ENCODE measurements at places on chromosomes 1 and 21. TPM values are rescaled to one million over a fixed set of nuclear protein-coding genes. Genes with fewer than 3 reads are reported as not detected.

The OR6K6 gene
- not detected for total RNA-seq

The LCE2A gene
- not detected for total RNA-seq

GRCh38 chr1:212587016-212587887 lies 21.3 kb upstream of the ATF3 start:
- no peak for DNase-seq
- H3K27me3 ChIP-seq, result peaks cover 38% of the 10 kb centered on the region
- H3K27ac ChIP-seq, result no peak overlapping the region
- H3K36me3 ChIP-seq, result no peaks in the 10 kb centered on the region
- H3K4me1 ChIP-seq, result no peaks in the 10 kb centered on the region

- H3K27me3 ChIP-seq, result no peaks in the 10 kb centered on the region
- no peaks in the 10 kb centered on the region for H3K36me3 ChIP-seq
- no peak overlapping the region for H3K27ac ChIP-seq
- H3K4me1 ChIP-seq, result no peaks in the 10 kb centered on the region
- H3K4me3 ChIP-seq, result no peak overlapping the region
- DNase-seq, result no peak
Observed at GRCh38 chr1:54588377-54588776, 34.9 kb downstream of the FAM151A start.

DNA sequence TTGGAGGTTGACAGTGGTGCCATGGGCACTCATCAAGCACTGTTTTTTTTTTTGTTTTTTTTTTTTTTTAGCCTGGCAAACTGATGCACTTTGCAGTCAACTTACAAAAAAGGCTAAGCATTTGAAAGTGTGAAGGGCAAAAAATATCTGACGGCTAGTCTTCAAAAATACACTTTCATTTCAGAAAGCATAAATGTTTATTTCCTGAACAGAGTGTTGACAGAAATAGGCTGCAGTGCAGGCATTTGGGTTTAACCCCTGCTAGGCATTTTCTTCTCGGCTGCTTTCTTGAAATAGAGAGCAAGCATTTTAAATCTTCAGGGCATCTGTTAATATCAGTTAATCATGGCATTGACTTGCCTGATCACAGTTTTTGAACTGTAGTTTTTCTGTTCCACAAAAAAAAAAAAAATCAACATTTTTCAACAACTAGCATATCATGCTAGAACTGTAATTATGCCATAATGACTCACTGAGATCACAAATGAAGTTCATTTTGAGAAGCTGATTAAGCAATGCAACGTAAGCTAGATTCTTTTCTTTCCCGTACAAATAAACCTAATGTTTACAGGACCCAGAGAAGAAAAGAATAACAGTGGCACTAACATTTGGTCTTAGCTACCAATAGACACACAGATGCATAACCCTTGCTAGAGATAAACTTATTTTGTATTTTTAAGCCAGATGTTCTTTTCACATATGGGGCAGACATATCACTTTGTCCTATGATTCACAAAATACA lies 100.4 kb upstream of the USH2A start:
- no peak overlapping the region for H3K4me3 ChIP-seq
- no peak for DNase-seq
- H3K27ac ChIP-seq, result no peak overlapping the region
- H3K4me1 ChIP-seq, result no peaks in the 10 kb centered on the region
- no peaks in the 10 kb centered on the region for H3K36me3 ChIP-seq

The CASZ1 gene
- total RNA-seq, result 8.0 TPM

DNA sequence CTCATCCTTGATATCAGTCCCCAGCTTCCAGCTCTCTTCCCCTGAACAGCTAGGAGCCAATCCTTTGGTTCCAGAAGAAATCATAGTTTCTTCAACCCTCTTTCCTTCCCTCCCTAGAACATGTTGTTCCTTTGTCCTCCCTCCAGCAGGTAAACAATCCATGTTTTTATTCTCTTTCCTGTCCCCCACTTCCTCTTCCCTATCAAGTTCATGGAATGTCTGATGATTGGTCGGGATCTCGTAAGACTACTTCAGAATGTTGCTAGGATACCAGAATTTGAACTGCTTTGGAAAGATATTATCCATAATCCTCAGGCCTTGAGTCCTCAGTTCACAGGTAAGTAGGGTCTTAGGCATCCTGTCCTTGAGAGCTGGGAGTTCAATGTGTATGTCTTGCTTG lies 23.1 kb upstream of the SLC27A3 start:
- peaks cover 7% of the 10 kb centered on the region for H3K4me1 ChIP-seq
- H3K27ac ChIP-seq, result no peak overlapping the region
- no peak overlapping the region for H3K4me3 ChIP-seq
- H3K36me3 ChIP-seq, result peaks cover 46% of the 10 kb centered on the region
- H3K27me3 ChIP-seq, result no peaks in the 10 kb centered on the region

DNA sequence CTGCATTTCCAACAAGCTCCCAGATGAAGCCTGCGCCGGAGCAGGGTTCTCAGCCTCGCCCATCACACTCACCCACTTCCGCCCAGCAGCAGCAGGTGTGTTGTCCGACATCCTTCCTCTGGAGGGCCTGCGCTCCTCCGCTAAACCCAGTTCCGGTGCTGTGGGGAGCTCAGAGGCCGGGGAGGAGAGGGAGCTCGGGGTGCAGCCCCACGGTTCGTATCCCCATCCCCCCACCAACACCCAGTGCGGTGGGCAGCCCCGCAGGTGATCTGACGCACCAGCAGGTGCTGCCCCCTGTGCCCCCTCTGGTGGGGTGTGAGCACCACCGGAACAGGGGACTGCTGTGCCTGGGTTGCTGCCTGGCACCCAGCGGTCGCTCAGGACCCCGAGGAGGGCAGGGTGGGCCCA lies 3.4 kb upstream of the PEX10 start:
- no peaks in the 10 kb centered on the region for H3K27me3 ChIP-seq
- no peaks in the 10 kb centered on the region for H3K36me3 ChIP-seq
- DNase-seq, result peak; percentile 48

The NLRP3 gene
- not detected for total RNA-seq

DNA sequence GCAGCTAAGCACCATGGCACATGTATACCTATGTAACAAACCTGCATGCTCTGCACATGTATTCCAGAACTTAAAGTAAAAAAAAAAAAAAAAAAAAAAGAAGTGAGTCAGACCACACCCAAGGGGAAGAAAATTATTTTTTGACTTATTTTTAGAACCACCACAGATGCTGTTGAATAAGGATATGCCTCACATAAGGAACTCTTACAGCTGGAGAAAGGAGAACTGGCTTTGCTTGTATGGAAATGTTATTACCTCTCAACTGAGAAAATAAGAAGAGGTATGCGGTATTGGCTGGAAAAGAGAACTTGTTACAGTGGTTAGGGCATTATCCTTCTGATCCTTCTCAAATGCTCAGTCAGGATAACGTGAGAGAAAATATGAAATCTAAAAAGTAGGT lies 27.5 kb upstream of the FCER1A start:
- no peak overlapping the region for H3K4me3 ChIP-seq
- DNase-seq, result no peak
- no peaks in the 10 kb centered on the region for H3K36me3 ChIP-seq
- H3K4me1 ChIP-seq, result no peaks in the 10 kb centered on the region
- no peak overlapping the region for H3K27ac ChIP-seq

The C1orf56 gene
- 1.7 TPM for total RNA-seq

- H3K36me3 ChIP-seq, result peaks cover 2% of the 10 kb centered on the region
- DNase-seq, result no peak
- H3K4me1 ChIP-seq, result no peaks in the 10 kb centered on the region
- H3K4me3 ChIP-seq, result no peak overlapping the region
- no peaks in the 10 kb centered on the region for H3K27me3 ChIP-seq
- no peak overlapping the region for H3K27ac ChIP-seq
Observed at GRCh38 chr1:94438692-94439276, 20.6 kb downstream of the ABCD3 start.

- peaks cover 47% of the 10 kb centered on the region for H3K4me1 ChIP-seq
- H3K27me3 ChIP-seq, result no peaks in the 10 kb centered on the region
- H3K36me3 ChIP-seq, result peaks cover 31% of the 10 kb centered on the region
- peak; percentile 68 for DNase-seq
- H3K4me3 ChIP-seq, result peak overlapping the region; percentile 19
Observed at GRCh38 chr1:160675641-160676410, 29.0 kb upstream of the SLAMF1 start.

The FAM3B gene
- not detected for total RNA-seq

GRCh38 chr1:77281491-77282186 lies at the start of gene AK5:
TSS of gene AK5 (plus strand) at chr1:77282019. CDS start at chr1:77282314, 295 bp downstream.
- peaks cover 20% of the 10 kb centered on the region for H3K27me3 ChIP-seq
- peaks cover 28% of the 10 kb centered on the region for H3K4me1 ChIP-seq
- H3K36me3 ChIP-seq, result no peaks in the 10 kb centered on the region
- DNase-seq, result peak; percentile 16

The MYBPH gene
- not detected for total RNA-seq

The S100A1 gene
- not detected for total RNA-seq

The USP25 gene
- total RNA-seq, result 25.6 TPM

The GALE gene
- total RNA-seq, result 63.4 TPM

Measured in activated T-helper 1 cell treated with anti-CD3 and anti-CD28 coated beads, Interleukin-12 subunit alpha, Interleukin-12 subunit beta, Interleukin-2, Interleukin-4 antibody, amounts not matched to agents 30 ng/mL and 10 ng/mL and 1 ng/mL, durations not matched to agents 14 hours and 24 hours and 36 hours (primary cell).